T1000 (cell line): ENCODE measurements at places on chromosomes 6 and 20.

GRCh38 chr6:53758496-53758895 is 36.3 kb upstream of the LRRC1 start:
- no peak for DNase-seq

GRCh38 chr6:33413241-33414120 is 2.7 kb downstream of the PHF1 start:
- DNase-seq = no peak

DNA sequence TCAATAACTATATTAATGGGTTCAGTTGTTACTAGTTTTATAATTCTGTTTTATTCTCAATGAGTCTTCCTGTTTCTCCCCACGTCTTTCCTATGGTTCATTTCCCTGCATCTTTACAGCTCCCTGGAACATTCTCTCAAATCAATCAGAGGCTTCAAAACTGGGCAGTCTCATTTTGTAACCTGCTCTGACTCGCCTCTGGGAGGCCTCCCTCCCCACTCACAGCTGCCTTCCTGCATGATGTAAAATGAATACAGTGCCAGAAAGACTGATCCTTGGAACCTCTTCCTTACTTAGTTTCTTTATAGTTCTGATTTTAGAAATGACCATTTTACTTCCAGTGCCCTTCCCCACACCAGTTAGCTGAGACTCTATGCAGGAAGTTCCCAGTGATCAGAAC is 103.9 kb downstream of the ESR1 start:
- no peak for DNase-seq

GRCh38 chr6:123808556-123808955 is 4.9 kb downstream of the NKAIN2 start:
- DNase-seq = no peak

GRCh38 chr6:32371229-32371628 is 474 bp downstream of the TSBP1 start:
- no peak for DNase-seq

GRCh38 chr6:111068866-111069234 is 18.5 kb upstream of the SLC16A10 start:
- no peak for DNase-seq

DNA sequence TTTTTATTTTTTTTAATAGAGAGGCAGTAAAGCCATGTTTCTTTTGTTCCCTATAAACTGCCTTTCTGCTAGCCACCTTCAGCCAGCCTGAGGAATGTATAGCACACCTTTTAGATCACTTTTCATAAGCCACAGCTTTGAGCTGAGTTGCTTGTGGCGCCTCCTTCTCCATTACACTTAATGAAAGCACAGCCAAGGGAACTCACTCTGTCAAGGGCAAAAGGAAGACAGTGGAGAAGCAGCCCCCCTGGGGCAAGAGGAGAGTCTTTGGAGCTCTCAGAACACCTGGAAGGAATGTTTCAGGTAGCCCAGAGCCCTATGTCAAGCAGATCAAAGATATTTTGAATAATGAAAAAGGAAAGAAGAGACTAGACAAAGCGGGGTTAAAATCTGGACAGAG is 235.1 kb downstream of the CLIC5 start:
- no peak for DNase-seq

GRCh38 chr6:35071347-35071994 is 69.7 kb downstream of the TCP11 start:
- no peak for DNase-seq

- no peak for DNase-seq
Measured at GRCh38 chr6:31037169-31037568, 26.9 kb downstream of the MUC22 start.

GRCh38 chr20:36988494-36988966 is 37.0 kb upstream of the SAMHD1 start:
- DNase-seq = no peak

DNA sequence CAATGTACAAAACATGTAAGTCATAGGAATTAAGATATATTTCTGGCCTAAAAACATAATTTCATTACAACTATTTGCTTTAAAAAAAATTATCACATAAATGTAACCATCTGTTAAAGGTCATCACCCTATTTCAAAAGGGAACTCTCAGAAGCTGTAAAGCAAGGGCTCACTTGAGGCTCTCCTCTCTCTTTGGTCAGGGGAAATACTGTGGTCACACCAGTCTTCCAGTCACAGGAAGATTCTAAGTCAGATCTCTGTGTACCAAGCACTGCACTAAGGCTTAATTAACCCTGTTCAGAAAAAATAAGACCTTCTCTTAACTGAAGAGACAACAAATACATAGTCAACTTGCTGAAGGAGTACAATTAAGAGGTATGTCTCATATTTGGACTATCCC is 75.6 kb downstream of the MMS22L start:
- no peak for DNase-seq

- DNase-seq = no peak
Measured at GRCh38 chr20:46607849-46608497, 43.3 kb downstream of the SLC13A3 start.

- no peak for DNase-seq
Measured at GRCh38 chr20:38085026-38085425, 51.5 kb downstream of the RPRD1B start.

- no peak for DNase-seq
Measured at GRCh38 chr20:63856098-63856511, 5.2 kb upstream of the ABHD16B start.

GRCh38 chr6:103273048-103273447 is 1586.7 kb downstream of the HACE1 start:
- no peak for DNase-seq

GRCh38 chr20:53737396-53738038 is 143.9 kb upstream of the ZNF217 start:
- DNase-seq = no peak

DNA sequence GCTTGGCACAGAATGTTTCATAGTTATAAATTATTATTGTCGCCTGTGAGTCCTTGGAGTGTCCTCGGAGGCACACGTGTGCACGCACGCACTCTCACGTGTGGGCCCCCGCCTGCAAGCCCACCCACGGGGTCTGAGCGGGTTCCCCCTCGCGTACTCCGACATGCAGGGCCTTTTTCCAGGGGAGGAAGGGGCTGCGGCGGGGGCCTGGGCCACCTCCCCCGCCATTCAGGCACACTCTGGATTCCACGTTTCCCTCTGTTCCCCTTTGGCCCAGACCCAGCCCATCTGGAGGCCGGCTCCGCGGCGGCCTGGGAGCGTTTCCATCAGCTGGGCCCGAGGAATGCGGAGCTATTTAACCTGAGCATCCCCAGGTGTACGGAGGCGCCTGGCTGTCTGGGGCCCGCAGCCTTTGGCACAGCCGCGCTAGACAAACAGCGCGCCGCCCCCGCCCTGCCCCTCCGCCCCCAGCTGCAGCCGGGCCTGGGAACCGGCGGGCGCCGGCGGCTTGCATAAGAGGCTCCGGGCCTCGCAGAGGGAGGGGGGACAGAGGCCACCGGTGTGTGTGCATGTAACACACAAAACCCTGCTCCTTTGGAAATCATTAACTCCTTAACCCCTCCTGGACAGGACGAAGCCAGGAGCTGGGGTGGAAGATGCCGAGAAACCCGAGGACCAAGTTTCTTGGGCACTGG is 3.3 kb downstream of the ID1 start:
- DNase-seq = no peak

DNA sequence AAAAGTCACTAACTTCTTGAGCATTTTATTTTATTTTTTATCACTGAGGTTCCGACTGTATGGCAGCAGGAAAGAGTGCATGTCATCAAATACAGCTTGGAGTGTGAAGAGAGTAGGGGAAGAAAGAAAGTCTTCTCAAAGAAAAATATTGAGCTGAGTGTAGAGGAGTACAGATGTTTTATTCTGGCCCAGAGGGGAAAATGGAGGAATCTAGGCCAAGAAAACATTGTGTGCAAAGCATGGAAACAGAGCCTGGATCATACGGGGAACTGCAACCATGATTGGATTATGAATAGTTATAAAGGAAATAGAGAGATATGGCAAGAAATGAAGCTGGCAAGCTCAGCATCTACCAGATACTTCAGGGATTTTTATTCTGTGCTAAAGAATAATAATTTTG is 104.2 kb upstream of the SCGN start:
- DNase-seq = no peak

- no peak for DNase-seq
Measured at GRCh38 chr6:132818404-132819359, 4.3 kb downstream of the RPS12 start.

DNA sequence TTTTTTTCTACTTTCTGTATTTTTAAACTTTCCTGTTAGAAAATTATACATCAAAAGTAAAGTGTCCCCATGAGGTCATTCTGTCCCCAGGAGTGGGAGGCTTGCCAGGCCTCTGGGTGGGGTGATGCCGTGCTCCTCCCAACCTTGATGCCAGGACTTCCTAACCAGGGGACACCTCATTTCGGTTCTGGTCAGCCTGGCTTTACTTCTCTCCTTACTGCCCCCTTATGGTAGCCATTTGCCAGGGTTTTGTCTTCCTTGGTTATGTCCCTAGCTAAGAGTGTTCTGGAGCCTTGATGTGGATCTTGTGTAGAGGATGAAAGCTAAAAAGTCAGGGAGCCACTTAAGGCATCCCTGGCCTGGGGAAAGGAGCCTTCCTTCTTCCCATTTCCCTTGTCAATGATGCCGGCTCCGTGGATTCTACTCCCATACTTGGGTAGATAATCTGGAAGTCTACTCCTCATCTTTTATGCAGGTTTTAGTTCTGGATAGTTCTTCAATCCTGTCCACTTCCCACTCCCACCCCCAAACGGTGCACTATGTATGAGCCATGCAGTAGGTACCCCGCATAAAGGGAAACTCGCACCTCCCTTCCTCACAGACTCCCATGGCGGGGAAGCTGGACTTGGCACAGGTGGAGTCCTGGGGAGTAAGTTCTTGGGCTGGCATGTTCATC is 164.1 kb upstream of the SALL4 start:
- no peak for DNase-seq

GRCh38 chr6:147618927-147619326 is 110.4 kb downstream of the SAMD5 start:
- no peak for DNase-seq

GRCh38 chr20:2652724-2653555 is 508 bp downstream of the NOP56 start:
- DNase-seq = no peak

- no peak for DNase-seq
Measured at GRCh38 chr6:44681761-44682160, 294.3 kb downstream of the CDC5L start.

- DNase-seq = peak; percentile 52
Measured at GRCh38 chr6:104625536-104625935, 234.2 kb downstream of the HACE1 start.

DNA sequence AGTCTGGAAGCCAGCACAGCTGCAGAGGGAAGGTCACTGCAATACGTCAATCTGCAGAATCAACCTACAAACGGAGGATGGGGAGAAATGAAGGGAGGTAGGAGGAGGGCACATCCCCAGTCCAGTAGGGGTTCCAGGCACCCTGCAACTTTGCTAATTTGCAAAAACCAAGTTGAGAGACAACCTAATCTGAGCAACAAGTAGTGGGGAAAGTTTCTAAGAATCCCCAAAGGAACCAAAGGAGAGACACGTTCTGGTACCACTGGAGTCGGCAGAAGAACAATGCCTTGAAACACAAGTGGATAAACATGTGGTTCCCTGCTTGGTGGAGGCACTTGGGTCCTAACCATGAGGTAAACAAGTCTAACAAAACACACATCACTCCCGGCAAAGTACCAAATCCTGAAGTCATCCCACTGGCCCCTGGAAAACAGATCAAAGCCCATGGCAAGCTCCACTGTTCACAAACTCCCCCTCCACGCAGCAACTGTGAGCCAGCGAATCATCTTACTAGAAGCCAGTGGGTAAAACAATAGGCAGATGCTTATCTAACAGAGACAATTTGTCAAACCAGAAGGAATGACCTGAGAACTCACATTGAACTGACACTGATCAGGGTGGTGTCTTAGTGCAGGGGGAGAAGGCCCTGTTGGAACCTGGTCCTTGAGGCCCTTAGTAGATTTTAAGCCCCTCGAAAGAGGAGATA is 4.7 kb downstream of the MRPS18A start:
- DNase-seq = no peak

DNA sequence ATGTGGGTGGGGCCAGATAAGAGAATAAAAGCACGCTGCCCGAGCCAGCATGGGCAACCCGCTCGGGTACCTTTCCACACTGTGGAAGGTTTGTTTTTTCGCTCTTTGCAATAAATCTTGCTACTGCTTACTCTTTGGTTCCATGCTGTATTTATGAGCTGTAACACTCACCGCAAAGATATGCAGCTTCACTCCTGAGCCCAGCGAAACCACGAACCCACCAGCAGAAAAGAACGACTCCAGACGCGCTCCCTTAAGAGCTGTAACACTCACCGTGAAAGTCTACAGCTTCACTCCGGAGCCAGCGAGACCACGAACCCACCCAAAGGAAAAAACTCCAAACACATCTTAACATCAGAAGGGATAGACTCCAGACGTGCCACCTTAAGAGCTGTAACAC is 76.7 kb downstream of the TFAP2A start:
- peak; percentile 51 for DNase-seq

- no peak for DNase-seq
Measured at GRCh38 chr6:34922177-34922663, 33.2 kb downstream of the ANKS1A start.

DNA sequence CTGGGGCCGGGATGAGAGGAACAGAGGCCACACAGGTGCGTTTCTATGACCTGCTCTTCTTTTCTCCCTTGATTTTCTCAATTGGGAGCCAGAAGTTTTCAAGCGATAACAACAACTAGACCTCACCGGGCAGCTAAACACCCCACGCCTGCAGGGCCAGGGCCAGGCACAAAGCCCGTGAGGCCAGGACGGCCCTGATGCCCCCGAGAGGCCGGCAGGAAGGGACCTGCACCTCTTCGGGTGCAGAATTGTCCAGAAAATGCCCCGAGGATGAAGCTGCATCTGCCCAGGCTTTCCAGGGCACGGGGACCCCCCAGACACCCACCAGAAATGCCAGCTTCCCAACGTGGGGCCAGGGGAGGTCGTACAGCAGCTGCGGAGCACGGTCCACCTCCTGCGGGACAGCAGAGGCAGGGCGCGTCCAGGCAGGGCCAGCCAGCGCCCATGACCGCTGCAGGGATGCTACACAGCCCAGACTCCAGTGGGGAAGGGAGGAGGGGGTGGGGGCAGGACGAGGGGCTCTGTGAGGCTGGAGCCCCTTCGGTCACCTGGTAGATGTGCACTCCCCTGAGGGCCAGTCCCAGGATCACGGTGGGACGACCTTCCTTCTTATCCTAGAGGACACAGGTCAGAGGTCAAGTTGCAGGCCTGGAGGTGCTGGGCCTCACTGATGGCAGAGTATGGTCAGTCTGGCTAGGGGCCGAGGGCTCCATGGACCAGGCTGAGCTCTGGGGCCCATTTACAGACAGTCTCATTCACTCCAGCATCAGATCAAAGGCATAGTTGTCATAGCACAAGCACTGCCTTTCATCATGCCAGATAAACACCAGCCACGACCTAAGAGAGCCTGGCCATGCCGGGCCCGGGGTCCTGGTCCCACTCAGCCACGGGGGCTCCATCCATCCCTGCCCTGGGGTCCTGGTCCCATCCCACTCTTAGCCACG is 16.4 kb downstream of the FRMD1 start:
- no peak for DNase-seq

DNA sequence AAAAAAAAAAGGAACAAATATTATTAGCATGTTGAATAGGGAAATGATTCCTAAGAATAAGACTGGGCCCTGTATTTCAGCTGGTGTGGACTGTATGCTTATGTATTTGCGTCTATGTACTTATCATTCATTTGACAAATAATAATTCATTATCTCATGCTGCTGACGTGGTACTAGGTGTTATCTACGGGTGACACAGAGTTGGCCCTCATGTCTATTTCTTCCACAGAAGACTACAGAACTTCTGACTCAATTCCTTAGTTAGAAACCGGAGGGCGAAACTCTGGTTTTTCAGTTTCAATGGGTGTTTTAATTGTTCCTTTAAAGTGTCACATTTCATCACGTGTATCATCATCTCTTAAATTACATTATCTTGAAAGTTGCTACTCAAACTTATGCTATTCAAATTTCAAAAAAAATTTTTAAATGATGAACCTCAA is 305.9 kb downstream of the CLIC5 start:
- DNase-seq = no peak
